Kidney capillary endothelial cell (primary cell): ENCODE measurements at places on chromosomes 11 and 22.

- no peak for DNase-seq
Observed at GRCh38 chr11:107731941-107732688, 20.3 kb upstream of the SLN start.

- peak; percentile 56 for DNase-seq
Observed at GRCh38 chr11:123707606-123708205, 33.8 kb downstream of the ZNF202 start.

- peak; percentile 90 for DNase-seq
Observed at GRCh38 chr11:10405865-10406592, 49.0 kb upstream of the AMPD3 start.

DNA sequence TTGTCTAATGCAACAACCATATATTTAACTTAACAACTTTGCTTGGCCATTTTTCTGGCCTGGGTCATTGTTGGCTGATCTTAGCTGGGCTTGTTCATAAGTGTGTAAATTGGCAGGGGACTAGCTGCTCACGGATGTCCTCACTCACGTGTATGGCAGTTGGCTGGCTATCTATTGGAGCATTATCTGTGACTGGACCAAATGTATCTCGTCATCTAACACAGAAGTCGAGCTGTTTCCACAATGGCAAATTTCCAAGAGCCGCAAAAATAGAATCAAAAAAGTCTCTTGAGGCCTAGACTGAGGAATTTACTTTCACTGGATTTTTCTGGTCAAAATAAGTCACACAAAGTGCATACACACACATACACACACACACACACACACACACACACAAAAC lies 893.3 kb downstream of the FAM181B start:
- DNase-seq, result no peak

GRCh38 chr11:35116245-35116644 lies 22.7 kb upstream of the CD44 start:
- DNase-seq, result no peak

DNA sequence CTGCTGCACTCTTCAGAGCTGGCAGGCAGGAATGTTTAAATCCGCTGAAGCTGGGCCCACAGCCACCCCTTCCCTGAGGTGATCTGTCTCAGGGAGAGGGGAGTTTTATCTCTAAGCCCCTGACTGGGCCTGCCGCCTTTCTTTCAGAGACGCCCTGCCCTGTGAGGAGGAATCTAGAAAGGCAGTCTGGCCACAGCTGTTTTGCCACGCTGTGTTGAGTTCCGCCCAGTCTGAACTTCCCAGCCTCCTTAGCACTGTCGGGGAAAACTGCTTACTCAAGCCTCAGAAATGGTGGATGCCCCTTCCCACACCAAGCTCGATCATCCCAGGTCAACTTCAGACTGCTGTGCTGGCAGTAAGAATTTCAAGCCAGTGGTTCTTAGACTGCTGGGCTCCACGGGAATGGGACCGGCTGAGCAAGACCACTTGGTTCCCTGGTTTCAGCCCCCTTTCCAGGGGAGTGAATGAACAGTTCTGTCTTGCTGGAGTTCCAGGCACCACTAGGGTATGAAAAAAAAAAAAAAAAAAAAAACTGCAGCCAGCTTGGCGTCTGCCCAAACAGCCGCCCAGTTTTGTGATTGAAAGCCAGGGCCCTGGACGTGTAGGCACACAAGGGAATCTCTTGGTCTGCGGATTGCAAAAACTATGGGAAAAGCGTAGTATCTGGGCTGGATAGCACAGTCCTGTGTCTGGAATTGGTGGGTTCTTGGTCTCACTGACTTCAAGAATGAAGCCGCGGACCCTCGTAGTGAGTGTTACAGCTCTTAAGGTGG lies 127.4 kb downstream of the SPON1 start:
- DNase-seq, result no peak

GRCh38 chr11:121372671-121373429 lies 79.3 kb upstream of the SORL1 start:
- no peak for DNase-seq

DNA sequence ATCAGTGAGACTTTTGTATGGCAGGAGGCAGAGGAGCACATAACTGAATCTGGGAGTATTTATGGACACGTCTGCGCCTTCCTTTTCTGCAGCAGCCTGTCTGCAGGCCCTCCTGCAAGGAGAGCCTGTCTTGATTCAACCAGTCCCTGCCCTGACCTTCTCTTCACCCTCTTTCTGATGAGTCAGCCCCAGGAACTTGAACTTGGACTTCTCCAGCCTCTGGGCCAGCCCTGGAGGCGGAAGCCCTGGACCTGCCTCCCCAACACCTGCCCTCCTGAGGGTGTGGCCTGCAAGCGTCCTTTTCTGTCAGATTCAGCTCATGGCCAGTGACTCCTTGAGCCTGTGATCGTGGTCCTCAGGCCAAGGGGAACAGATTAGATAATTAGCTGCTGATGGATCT lies 20.0 kb downstream of the DAGLA start:
- DNase-seq, result peak; percentile 38
